ENCODE measurements at places on chromosomes 12 and 14.

DNA sequence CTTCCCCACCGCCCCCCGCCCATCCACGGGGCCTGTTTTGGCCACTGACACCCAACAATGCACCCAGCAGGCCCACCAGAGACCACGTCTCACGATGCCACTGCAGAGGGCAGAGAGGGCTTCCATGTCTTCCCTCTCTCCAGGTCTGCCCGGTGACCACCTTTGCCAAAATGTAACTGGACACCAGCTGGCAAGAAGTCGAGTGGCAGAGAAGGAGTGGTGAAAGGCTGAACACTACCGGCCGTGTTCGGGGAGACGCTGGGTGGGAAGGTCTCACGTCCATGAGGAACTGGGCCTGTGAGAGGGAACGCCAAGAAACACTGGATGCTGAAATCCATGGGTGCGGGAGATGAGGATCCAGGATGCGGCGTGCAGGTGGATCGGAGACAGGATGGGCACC, 308.2 kb downstream of the ADGRD1 start:
- DNase-seq = no peak

GRCh38 chr14:88613552-88614010, 50.7 kb downstream of the ZC3H14 start:
- no peak for DNase-seq

- DNase-seq = peak; percentile 88
These were observed 10.7 kb downstream of the IFT81 start for GRCh38 chr12:110134691-110135411.

GRCh38 chr12:94078138-94078723, 70.1 kb upstream of the PLXNC1 start:
- no peak for DNase-seq

DNA sequence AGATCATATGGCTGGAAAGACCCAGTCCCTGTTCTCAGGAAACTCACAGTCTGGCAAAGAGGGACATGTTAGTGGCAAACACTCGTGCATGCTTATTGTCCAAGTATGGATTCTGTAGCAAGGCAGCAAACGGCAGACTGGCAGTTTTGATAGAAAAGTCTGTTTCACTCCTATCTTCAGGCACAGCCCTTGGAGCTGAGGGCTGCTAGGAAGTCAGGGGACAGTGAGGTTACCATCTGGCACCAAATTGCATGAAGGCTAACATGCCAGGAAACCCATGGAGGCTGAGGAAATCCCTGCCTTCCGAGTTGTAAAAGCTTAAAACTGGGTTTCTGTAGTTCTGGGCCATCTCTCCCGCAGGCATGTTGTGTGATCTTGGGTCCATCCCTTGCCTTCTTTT, 32.9 kb downstream of the CALM1 start:
- DNase-seq = no peak

DNA sequence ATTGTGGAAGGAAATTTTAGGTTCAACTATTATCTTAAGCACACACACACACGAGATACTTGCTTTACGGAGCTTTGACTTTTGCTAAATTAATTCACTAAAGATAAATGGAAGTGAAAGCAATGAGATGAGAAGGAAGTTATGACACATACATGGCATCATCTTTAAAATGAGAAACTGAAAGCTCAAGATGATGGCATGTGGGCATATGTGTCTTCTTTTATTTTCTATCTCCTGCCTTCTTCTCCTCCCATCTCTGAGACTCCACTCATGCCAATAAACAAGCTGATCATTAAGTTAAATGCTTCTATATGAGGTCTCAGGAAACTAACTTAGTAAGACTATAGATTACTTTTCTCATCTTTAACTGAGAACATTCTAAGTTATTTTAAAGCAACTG, 216.7 kb downstream of the MED13L start:
- DNase-seq = no peak

GRCh38 chr14:81423504-81423903, 23.4 kb upstream of the STON2 start:
- DNase-seq = no peak

DNA sequence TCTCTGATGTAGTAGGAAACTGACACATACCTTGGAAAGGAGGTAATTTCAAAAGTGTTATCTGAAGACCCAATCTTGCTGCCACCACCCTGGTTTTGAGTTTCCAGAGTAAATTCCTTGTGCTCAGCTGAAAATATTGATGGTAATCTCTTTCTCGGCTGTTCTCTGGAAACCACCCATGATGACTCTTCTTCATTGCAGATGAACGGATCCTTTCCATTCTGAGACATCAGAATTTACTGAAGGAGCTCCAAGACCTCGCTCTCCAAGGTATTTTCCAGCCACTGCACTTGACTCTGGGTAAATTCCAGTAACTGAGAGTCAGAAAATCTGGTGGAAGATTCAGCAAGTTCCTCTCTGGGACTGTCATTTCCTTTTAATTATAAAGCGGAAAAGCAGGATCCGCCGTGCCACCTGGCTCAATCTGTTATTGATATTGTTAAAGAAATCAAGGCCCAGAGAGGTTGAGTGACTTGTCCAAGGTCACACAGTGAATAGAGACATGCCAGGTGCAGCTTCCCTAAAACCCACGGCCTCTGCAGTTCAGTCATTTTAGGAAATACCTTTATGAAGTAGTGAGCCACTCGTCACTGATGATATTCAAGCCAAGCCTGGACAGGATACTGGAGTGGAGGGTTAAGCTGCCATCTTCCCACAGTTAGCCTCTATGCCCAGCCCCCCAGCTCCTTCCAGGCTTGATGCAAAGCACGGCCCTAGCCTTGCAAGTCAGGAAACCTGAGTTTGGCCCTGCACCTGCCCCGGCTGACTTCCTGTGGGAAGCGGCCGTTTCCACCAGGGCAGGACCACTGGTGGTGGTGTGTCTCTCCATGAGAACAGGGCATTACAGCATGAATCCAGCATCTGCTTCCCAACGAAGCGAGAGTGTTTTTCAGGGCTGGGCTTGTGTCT, 4.7 kb downstream of the CHGA start:
- no peak for DNase-seq

DNA sequence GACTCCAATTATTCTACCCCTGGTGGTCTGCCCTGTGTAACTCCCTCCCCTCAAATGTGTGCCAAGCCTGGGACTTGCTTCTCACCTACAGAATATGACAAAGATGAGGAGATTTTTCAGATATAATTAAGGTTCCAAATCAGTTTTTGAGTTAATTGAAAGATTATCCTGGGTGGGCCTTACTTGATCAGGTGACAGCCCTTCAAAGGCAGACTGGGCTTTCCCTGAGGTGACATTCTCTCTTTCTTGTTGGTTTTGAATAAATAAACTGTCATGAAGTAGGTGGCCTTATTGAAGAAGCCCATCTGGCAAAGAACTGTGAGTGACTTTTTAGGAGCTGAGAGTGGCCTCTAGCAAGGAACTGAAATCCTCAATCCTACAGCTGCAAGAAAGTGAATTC, 106.0 kb downstream of the BRMS1L start:
- DNase-seq = no peak

GRCh38 chr14:99758121-99758821, 34.9 kb upstream of the EML1 start:
- DNase-seq = peak; percentile 93

- DNase-seq = peak; percentile 58
These were observed at the start of gene RILPL2 for GRCh38 chr12:123436017-123436964. Gene RILPL2 (minus strand): TSS chr12:123436684. CDS start chr12:123436420, 264 bp downstream.

Measured in GM04503 (cell line).